T-helper 9 cell (primary cell): ENCODE measurements at places on chromosomes 2 and 18.

- DNase-seq, result peak; percentile 7
Observed at GRCh38 chr18:12659904-12660605, 2.1 kb upstream of the SPIRE1 start.

DNA sequence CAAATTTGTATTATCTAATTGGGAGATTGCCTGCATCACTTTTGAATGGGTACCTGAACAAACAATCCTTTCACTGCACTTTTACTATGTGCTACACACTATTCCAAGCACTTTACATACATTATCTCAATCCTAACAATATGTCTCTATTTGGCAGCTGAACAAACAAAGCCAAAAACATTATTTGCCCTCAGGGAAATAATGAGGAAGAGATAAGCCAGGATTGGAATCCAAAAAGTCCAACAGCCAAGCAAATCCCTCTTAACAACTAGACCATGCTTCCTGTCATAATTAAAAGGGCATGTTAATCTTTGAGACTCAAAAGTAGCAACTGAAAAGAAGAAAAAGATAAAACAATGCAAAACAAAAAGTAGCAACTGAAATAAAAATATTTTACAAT, 32.1 kb downstream of the RPRD1A start:
- no peak for DNase-seq

DNA sequence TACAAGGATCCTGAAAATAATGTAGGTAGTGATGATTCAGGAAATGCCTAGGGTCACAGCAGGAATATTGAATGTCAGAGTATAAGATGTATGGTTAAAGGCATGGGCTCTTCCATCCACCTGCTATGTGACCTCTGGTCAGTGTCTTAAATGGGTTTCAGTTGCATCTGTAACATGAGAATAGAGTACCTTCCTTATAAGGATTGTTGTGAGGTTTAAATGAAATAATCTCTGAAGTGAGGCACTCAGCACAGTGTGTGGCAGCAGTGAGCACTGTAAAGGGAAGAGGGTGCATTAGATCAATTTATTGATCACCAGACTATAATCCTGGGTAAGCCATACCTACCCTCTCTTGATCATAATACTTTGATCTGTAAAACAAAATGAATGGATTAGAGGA, 319.1 kb downstream of the SLC4A3 start:
- DNase-seq, result no peak

GRCh38 chr2:30915486-30915885, 108.2 kb upstream of the CAPN13 start:
- DNase-seq, result no peak

- no peak for DNase-seq
Observed at GRCh38 chr2:71700658-71701397, 247.5 kb downstream of the DYSF start.

DNA sequence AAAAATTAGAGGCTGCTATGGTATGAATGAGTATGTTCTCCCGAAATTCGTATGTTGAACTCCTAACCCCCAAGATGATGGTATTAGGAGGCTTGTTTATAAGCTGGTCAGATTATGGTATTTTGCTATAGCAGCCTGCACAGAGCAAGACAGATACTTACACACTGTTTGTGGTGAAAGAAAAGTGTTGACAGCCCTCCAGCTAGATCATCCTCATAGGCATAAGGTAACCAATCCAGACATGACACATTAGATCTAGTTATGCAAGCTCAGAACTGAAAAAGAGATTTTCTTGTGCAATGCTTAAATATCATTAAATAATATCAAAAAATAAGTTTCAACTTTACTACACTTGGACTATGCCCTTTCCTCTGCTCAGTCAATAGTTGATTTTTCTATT, 107.1 kb downstream of the ABCA12 start:
- DNase-seq, result no peak

DNA sequence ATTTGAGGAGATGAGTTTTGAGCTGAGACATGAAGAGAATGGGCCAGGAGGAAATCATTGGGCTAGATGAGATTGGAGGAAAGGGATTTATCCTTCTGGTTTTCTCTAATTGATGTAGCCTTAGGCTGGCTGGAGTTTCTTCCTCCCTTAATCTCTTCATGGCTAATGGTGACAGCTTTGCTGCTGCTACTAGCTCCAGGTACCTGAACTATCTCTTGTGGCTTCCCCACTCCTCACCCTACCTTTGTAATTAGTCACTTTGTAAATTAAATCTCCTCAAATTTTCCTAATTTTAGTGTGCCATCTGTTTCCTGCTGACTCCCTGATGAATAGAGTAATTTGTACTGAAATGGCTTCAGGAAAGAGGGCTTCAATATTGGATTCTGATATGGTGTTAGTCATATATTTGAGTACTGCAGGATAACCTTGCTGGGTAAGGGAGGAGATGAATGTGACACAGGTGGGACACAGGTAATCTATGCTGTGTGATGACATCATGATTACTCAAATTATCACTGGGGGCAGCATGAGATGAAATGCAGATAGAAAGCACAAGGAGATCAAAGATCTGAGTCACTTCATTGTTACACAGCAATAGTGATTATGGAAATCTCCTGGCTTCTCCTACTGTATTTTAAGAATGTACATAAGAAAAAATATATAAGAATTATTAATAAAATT, 1134.1 kb upstream of the DDX18 start:
- DNase-seq, result no peak
